Activated naive CD8-positive, alpha-beta T cell treated with anti-CD3 and anti-CD28 coated beads, Interleukin-2, amount 10 ng/mL, durations not matched to agents 7 days and 5 days (primary cell): ENCODE measurements at places on chromosomes 7 and 10. TPM values are rescaled to one million over a fixed set of nuclear protein-coding genes. Genes with fewer than 3 reads are reported as not detected.

DNA sequence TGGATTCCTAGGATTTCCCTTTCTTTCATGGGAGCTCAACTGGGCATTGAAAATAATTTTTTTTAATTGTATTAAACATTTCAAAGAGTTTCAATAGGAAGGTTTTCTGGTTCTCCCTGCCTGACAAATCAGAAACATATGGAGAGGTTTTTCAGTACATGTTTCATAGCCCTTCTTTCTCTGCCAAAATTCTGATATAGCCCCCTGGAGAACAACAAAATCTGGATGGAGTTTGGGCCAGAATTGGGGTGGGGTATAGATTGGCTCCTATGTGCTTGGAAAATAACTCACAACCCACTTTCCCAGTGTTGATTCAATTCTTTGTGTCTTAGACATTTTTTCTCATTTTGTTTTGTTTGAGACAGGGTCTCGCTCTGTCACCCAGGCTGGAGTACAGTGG, 24.6 kb upstream of the EIF4H start:
- H3K4me3 ChIP-seq: no peak overlapping the region
- H3K27me3 ChIP-seq: peaks cover 9% of the 10 kb centered on the region
- no peaks in the 10 kb centered on the region for H3K4me1 ChIP-seq
- H3K36me3 ChIP-seq: no peaks in the 10 kb centered on the region
- H3K27ac ChIP-seq: no peak overlapping the region

- no peaks in the 10 kb centered on the region for H3K36me3 ChIP-seq
- no peak overlapping the region for H3K27ac ChIP-seq
- no peak for DNase-seq
These were observed 1044.9 kb downstream of the TYW1 start for GRCh38 chr7:68041554-68041953.

The TUBAL3 gene
- not detected for total RNA-seq

DNA sequence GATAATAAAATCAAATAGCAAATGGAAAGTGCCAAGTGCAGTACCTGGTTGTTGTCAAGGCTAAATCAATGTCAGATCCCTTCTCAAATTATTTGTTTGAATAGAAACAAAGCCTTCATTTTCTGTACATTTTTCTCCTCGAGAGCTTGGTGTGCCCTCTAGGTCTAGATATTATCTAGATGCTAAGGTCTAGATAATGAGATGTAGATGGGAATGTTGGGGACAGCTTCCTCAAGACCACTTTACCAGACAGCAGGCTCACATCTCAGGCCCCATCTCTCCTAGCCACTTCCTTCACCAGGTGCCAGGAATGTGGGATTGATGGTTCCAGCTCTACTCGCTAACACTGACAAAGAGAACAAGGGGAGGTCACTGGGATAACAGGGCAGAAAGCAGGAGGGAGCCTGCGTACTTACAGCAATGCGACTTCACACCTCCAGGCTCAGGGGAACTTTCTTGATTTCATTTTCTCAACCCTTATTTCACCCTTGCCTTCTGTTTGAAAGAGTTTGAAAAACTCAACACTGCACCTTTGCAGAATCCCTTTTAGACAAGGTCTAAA, 451.4 kb upstream of the VSTM2A start:
- no peak overlapping the region for H3K27ac ChIP-seq
- no peaks in the 10 kb centered on the region for H3K27me3 ChIP-seq
- no peak for DNase-seq
- no peaks in the 10 kb centered on the region for H3K36me3 ChIP-seq
- no peaks in the 10 kb centered on the region for H3K4me1 ChIP-seq
- no peak overlapping the region for H3K4me3 ChIP-seq

The ITPRID1 gene
- total RNA-seq: not detected

- peaks cover 10% of the 10 kb centered on the region for H3K4me1 ChIP-seq
- H3K27me3 ChIP-seq: peaks cover 2% of the 10 kb centered on the region
- H3K36me3 ChIP-seq: no peaks in the 10 kb centered on the region
- no peak overlapping the region for H3K27ac ChIP-seq
- no peak overlapping the region for H3K4me3 ChIP-seq
- no peak for DNase-seq
These were observed 66.4 kb downstream of the MYL10 start for GRCh38 chr7:101562531-101563197.

DNA sequence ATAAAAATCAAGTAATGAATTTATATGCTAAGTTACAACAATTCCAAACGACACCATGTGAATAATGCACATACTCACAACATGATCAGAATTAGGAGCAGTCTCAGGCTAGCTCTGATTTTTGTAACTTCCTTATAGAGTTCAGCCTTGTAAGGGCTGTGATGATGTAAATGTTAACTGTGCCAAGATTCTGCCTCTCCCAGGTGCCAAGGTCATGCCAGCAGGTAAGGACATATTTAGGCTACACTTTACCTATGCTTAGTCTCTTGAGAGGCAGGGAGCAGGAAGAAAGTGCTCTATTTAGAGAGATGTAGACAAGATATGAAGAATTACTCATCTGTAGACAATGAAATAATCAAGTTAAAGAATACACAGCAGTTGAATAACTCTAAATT, 53.6 kb upstream of the AGR3 start:
- H3K27me3 ChIP-seq: no peaks in the 10 kb centered on the region
- DNase-seq: no peak
- H3K36me3 ChIP-seq: peaks cover 7% of the 10 kb centered on the region
